Right forelimb (tissue), 1 donor: ENCODE measurements at places on chromosomes 7 and 10.

DNA sequence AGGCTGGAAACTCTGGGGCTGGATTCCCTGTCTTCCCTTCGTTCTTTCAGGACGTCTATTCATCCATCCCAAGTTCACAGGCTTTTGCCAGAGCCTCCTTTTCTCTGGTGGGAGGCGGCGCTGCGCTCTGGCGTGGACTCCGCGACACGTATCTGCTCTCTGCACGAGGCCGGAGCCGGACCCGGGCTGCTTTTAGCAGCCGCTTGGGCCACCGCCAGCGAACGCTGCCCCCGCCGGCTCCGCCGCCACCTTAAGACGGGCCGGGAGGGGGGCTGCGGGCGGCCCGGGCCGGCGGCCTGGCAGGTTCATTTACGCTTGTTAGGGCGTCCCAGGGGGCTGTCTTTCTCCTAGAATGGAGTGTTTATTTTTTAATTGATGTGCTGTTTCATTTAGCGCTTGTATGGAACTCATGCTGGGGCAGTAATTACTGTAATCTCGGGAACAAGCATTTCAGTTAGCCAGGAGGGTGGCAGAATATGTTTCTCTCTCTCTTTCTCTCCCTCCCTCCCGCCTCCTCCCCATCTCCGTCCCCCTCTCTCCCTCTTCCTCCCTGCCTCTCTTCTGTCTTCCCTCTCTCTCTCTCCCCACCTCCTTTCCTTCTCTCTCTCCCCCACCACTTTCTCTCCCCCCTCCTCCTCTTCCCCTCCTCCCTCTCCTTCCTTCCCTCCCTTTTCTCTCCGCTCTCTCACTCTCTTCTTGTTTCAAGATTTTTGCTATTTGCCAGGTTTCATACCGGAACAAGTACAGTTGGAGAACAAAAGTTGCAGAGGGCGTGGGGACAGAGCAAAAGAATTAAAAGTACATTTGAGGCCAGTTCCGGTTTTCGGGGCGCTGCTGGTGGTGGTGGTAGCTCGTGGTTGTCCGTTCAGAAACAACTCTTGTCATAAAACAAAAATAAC lies 1.3 kb upstream of the FZD8 start:
- DNase-seq, result peak; percentile 89

- no peak for DNase-seq
These were observed 25.9 kb downstream of the TRUB1 start for GRCh38 chr10:114963908-114964307.

GRCh38 chr7:157347217-157347904 lies 10.6 kb downstream of the DNAJB6 start:
- peak; percentile 50 for DNase-seq

DNA sequence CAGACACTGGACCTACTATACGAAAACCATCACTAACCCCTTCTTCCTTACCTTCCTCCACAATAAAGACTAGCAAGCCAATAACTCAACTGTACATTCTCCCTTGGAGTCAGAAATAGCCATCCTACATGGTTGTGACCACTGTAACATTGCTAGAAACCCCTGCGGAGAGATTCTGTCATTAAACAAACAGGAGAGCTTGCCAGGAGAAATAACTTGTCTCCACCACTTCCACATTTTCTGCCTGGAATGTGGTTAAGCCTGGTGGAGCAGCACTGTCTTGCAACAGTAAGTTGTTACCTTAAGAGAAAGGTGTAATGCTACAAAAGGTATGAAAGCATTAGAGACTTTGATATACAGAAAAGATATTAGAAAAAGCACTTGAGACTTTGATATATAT lies 45.8 kb downstream of the THSD7A start:
- DNase-seq, result no peak

DNA sequence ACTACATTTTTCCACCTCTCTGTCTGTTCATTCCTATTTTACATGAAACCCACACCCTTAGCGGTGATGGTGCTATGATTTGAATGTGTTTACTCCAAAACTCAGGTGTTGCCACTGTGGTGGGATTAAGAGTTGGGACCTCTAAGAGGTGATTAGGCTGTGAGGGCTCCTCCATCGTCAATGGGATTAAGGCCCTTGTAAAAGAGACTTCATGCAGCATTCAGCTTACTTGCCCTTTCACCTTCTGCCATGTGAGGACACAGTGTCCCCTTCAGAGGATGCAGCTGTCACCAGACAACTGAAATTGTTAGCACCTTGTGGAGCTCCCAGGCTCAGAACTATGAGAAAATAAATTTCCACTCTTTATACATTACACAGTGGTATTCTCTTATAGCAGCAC lies 182.2 kb downstream of the NOC3L start:
- no peak for DNase-seq

DNA sequence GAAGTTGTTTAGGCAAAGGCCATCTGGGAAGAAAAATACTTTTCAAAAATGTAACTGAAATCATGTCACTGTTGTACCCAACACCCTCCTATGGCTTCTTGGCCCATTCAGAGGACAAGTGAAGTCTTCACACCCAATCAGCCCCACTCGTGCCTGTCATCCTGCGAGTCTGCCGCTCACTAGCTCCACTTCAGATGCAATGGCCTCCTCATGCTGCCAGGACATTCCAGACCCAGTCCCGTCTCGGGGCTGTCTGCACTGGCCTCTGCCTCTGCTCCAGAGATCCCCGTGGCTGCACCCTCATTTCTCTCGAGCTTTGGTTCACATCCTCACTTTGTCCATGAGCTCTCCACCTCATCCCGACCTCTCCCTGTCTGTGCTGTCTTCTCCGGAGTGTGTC lies 227.1 kb downstream of the KCNMA1 start:
- no peak for DNase-seq

DNA sequence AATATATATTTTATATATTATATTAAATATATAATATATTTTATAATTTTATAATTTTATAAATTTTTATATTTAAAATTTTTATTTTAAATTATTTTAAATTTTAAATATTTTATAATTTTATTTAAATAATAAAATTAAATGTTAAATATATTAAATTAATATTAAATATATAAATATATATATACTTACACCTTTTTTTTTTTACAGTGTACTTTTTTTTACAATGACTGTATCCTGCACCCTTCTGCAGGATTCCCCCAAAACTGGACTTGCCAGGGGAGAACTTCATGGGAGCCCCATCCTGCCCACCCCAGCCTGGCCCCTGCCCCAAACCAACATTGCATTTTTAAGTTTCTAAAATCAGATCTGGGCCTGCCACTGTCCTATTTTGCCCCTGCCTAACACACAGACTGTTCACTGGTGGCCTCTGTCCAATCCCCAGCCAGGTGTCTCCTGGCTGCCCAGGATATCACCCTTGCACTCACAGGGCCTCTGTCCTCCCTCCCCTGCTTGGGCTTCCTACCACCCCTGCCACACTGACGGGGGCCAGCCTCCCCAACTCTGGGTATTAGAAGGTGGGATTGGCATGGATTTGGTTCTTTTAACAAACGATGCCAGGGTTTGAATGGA lies 138.0 kb downstream of the ADCY1 start:
- no peak for DNase-seq

GRCh38 chr7:126449611-126450268 lies 803.0 kb downstream of the GRM8 start:
- DNase-seq, result no peak
